ENCODE measurements at places on chromosomes 11 and 22.

DNA sequence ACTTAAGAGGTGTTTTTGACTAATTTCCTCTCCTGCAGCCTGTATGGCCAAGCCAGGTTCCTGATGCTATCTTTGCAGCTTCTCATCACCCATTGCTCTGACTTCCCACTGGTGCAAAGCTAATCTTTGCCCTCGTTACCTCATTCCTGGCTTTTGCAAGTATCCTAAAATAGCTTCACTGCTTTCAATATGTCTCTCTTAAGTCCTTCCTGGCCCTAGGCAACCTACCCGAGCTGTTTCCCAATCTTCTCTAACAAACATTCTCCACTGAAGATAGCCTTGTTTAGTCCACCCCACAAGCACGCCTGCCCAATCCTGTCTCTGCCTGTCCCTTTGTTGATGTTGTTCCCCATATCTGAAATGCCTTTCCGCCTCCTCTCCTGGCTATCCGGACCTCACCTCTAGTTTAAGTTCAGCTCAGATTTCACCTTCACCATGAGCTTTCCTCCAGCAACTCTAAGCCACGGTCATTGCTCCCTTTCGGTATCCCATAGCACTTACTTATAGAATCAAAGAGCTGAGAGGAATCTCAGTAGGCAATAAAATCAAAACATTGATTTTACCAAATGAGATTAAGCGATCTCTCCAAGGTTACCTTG, 30.1 kb upstream of the CECR2 start:
- peak; percentile 29 for DNase-seq

DNA sequence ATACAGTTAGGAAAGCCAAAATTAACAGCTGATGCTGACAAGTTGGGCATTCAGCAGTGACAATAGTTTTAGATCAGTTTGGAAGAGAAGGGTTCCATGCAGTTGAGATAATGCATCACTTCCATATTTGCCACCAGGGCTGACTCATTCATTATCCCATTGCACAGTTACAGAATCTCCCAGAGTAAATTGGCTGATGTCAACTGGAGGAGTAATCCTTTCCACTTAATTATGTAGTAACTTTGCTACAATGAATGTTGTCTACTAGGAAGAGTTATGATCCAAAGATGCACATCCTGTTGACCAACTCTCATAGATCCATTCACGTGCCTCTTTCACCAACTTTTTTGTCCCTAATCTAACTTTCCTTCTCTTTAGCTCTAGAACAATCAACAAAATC, 123.3 kb upstream of the LUZP2 start:
- no peak for DNase-seq

- DNase-seq = no peak
These were observed 360.0 kb upstream of the DDI1 start for GRCh38 chr11:103676413-103676812.

GRCh38 chr11:79708319-79708932, 267.6 kb upstream of the TENM4 start:
- DNase-seq = no peak

- no peak for DNase-seq
These were observed at the start of gene HBB for GRCh38 chr11:5226732-5227310. Gene HBB, minus strand, starts transcription at chr11:5227071. Its CDS starts 50 bp downstream, at chr11:5227021.

GRCh38 chr11:33001751-33002542, 13.7 kb upstream of the DEPDC7 start:
- no peak for DNase-seq

GRCh38 chr11:271319-271715, 6.9 kb upstream of the NLRP6 start:
- DNase-seq = no peak

DNA sequence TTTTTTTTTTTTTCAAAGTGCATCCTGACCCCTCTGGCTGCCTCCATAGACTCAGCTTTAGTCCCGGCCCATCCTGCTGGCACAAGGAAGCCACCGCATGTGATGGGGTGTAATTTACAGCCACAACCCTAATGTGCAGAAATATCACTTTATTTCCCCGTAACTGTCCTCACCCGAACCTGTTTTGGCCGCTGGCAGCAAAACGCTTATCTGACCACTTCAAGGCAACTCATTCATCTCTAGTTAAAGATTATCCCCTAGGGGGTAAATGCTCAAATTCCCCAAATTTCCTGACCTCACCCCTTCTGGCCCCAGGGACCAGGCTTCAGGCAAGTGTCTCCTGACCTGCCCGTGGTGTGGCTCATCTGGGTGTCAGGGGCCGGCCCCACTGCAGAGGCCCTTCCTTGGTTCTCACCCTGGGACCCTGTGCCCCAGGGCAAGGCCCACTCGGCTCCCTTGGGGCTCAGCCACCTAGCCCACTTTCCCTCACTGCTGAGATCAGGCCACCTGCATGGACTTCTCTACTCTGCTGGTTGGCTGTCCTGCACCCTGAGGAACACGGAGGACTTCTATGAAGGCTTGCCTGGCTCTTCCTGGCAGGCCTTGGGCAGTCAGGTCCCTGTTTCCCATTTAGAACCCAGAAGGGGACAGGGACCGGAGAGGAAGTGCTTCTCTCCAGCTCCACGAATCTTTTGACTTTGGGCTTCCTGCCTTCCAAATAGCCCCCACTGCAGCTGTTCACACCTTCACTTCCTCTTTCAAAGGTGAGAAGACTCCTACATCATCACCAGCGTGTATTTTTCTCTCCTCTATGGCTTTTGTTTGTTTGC, 53.3 kb downstream of the WNT11 start:
- DNase-seq = no peak

- DNase-seq = no peak
These were observed 5.0 kb downstream of the BSCL2 start for GRCh38 chr11:62702246-62702645.

DNA sequence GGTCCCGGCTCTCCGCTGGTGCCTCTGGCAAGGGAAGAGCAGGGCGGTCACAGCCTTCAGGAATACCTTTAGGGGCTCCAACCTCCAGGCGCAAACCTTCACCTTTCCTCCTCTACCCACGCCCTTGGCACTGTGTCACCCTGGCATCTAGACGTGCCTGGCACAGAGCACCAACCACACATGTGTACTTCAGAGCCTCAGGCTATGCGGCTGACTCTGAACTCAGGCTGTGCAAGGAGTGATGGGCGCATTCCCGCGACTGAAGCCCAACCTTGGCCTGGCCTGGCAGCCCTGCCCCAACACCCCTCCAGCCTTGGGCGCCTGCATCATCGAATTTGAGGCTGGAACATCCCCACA, 11.4 kb downstream of the SCARF2 start:
- DNase-seq = no peak

- DNase-seq = no peak
These were observed 991.7 kb downstream of the OPCML start for GRCh38 chr11:132540581-132540980.

GRCh38 chr11:27187848-27188621, 147.4 kb downstream of the BBOX1 start:
- no peak for DNase-seq

DNA sequence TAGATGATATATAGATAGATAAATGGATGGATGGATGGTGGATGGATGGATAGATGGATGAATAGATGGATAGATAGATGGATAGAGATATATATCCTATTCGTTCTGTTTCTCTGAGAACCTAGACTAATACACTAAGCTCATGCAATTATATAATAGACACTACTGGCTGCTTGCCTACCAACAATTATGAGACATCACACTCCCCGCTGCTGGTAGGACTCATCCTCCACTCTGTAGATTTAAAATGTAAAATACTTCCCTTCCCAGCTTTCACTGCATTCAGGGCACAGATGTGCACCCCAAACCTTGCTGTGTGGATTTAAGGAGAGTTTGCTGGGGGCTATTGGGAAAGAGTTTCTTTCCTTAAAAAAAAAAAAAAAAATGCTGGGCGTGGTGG, 28.3 kb upstream of the RCN1 start:
- no peak for DNase-seq

- no peak for DNase-seq
These were observed 266.7 kb downstream of the TMEM135 start for GRCh38 chr11:87304412-87304811.

GRCh38 chr11:109123816-109124787, 297.9 kb upstream of the C11orf87 start:
- no peak for DNase-seq
